ENCODE measurements at places on chromosomes 5 and 9. TPM values are rescaled to one million over a fixed set of nuclear protein-coding genes. Genes with fewer than 3 reads are reported as not detected.

The FRRS1L gene
- total RNA-seq: 0.69 TPM

The GFI1B gene
- total RNA-seq: not detected

The PPP2R2B gene
- total RNA-seq: 3.9 TPM

The BTNL9 gene
- total RNA-seq: 0.22 TPM

The APC gene
- 15.2 TPM for total RNA-seq

The TMEM252 gene
- not detected for total RNA-seq

The WDR38 gene
- not detected for total RNA-seq

The IFNA2 gene
- not detected for total RNA-seq

The DPYSL3 gene
- total RNA-seq: 38.3 TPM

The SPINK7 gene
- total RNA-seq: not detected

The FCN2 gene
- total RNA-seq: not detected

The ELP1 gene
- total RNA-seq: 19.8 TPM

The ARHGEF37 gene
- total RNA-seq: 2.7 TPM

The OR1Q1 gene
- not detected for total RNA-seq

Measured in epithelial cell of proximal tubule (primary cell).